ENCODE measurements at places on chromosomes 12 and 14.

GRCh38 chr14:70183991-70184390, 4.8 kb downstream of the SLC8A3 start:
- DNase-seq = no peak

- no peak for DNase-seq
Measured at GRCh38 chr12:93237235-93237915, 140.3 kb upstream of the NUDT4 start.

DNA sequence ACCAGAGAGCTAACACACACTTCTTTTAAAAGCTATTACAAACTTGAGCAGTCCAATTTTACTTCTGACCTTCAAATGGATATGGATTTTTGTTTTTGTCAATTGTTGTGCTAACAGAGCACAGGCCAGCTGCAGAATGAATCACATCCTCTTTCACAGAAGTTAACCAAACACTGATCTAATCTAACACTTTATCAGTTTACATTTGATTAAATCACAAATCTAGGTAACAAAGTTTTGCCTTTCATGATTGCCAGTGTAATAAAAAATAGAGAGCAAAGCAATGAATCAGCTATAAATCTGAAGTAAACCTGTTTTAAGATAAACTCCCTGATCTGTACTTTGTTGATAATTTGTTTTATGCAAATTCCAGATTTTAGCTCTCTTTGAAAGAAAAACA, 273.1 kb upstream of the RGS6 start:
- DNase-seq = no peak

DNA sequence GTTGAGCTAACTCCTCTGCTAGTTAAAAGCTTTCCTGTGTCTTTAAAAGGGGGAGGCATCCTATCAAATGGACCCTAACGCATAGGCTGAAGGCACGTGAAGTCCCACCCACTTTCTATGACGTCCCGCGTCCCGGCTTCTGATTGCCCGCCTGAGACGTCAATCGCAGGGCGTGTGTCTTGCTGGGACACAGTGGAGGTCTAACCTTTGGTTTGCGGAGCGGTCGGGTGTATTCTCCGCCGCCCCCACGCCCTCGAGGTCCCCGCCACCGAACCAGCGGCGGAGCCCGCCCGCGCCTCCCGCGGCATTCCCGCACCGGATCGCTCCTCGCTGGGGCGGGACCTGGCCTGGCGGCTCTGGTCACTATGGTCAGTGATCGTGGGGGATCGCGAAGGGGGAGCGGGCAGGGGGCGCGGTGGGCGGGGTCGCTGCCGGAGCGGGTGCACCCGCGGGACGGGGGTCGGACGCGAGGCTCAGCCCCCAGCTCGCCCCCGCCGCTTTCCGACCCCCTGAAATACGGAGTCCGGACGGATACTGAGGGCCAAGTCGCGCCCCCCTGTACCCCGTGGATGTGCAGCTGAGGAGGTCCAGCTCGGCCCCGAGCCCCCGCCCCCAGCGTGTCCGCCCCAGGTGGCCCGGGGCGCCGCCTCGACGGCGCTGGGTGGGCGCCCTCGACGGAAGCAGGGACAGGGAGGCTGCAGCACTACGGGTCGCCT, at the start of gene OTUB2:
OTUB2 (plus strand) TSS at position 168 of the 716 bp plus-strand sequence; CDS start at position 366, 198 bp downstream.
- DNase-seq = peak; percentile 92

GRCh38 chr12:56143870-56144269, 8.5 kb upstream of the MYL6B start:
- DNase-seq = no peak

Data from stimulated activated CD4-positive, alpha-beta T cell treated with anti-CD3 and anti-CD28 coated beads, TNF-alpha, amount 100 ng/mL, for 4 hours (primary cell).